ENCODE measurements at places on chromosomes 12 and 14.

DNA sequence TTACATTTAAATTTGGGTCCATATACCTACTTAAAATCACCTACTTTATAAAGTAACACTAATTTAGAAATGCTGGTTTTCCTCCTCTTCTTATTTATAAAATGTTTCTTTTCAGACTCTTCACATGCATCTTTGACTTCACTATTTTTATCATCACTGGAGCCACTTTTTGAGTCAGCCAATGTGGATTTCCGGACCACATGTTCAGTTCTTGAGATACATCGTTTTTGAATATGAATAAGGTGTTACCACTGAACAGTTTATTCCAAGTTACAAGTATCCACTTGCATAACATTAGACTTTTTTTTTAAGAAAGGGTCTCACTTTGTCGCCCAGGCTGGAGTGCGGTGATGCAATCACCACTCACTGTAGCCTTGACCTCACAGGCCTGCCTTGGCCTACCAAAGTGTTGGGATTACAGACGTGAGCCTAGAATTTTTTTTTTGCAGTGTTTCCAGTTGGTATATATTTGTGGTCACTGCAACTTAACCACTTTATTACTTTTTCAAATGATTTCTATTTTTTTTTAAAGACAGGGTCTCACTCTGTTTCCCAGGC lies 5.7 kb downstream of the FNTB start:
- H3K36me3 ChIP-seq: no peaks in the 10 kb centered on the region
- DNase-seq: no peak
- no peaks in the 10 kb centered on the region for H3K27me3 ChIP-seq

- H3K27me3 ChIP-seq: no peaks in the 10 kb centered on the region
- H3K4me3 ChIP-seq: no peak overlapping the region
- no peaks in the 10 kb centered on the region for H3K4me1 ChIP-seq
- peak; percentile 1 for DNase-seq
These were observed 178.3 kb downstream of the PRKD1 start for GRCh38 chr14:29749327-29749726.

DNA sequence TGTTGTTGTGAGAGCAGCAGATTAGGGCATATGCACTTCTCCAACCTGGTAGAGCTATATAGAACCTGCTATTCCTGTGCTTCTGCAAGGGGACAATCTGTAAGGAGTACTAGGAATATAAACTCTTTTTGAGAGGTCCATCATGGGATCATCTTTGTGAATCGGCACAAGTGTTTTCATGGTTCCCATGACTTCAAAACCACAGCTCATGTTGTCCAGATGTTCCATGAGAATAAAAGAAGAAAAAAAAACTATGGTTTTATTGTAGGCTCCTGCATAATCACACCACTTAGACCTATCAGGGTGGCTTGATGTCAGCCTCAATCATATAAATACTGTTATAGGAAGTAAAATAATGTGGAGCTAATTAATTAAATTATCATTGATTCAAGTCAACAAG lies 311.4 kb upstream of the ATP2B1 start:
- H3K4me3 ChIP-seq: no peak overlapping the region
- no peak overlapping the region for H3K27ac ChIP-seq
- no peaks in the 10 kb centered on the region for H3K27me3 ChIP-seq
- no peak for DNase-seq
- H3K36me3 ChIP-seq: no peaks in the 10 kb centered on the region

- H3K36me3 ChIP-seq: no peaks in the 10 kb centered on the region
- no peaks in the 10 kb centered on the region for H3K4me1 ChIP-seq
- no peak overlapping the region for H3K4me3 ChIP-seq
- H3K27me3 ChIP-seq: no peaks in the 10 kb centered on the region
- no peak overlapping the region for H3K27ac ChIP-seq
These were observed 208.9 kb downstream of the SYT1 start for GRCh38 chr12:79073506-79073905.

GRCh38 chr12:118472940-118473339 lies 96.6 kb downstream of the SUDS3 start:
- H3K4me1 ChIP-seq: no peaks in the 10 kb centered on the region
- DNase-seq: no peak
- no peak overlapping the region for H3K27ac ChIP-seq
- H3K4me3 ChIP-seq: no peak overlapping the region

- DNase-seq: no peak
- H3K4me1 ChIP-seq: no peaks in the 10 kb centered on the region
- peaks cover 3% of the 10 kb centered on the region for H3K27me3 ChIP-seq
- no peak overlapping the region for H3K27ac ChIP-seq
These were observed 194.8 kb downstream of the CACNA1C start for GRCh38 chr12:2247596-2247995.

DNA sequence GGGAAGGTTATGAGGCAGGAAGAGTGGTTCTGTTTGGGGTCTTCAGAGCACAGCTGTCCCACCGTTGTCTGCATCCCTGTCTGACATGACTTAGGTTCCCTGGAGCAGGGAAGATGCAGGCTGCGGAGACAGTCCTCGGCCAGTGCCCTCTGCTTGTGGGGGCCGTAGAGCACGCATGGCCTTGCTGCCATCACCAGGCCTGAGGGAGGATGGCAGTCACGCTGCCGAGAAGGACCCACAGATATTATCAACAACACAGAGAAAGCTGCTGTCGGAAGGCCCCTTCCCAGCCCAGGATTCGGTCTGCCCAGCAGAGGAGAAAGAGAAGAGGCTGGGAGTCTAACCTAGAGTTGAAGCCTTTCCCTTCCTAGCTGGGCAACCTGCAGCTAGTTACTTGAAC lies 35.0 kb downstream of the ERH start:
- no peaks in the 10 kb centered on the region for H3K4me1 ChIP-seq
- H3K27ac ChIP-seq: no peak overlapping the region
- no peak for DNase-seq
- no peak overlapping the region for H3K4me3 ChIP-seq

- H3K36me3 ChIP-seq: no peaks in the 10 kb centered on the region
- no peak for DNase-seq
These were observed 57.9 kb downstream of the E2F7 start for GRCh38 chr12:77007476-77007875.

DNA sequence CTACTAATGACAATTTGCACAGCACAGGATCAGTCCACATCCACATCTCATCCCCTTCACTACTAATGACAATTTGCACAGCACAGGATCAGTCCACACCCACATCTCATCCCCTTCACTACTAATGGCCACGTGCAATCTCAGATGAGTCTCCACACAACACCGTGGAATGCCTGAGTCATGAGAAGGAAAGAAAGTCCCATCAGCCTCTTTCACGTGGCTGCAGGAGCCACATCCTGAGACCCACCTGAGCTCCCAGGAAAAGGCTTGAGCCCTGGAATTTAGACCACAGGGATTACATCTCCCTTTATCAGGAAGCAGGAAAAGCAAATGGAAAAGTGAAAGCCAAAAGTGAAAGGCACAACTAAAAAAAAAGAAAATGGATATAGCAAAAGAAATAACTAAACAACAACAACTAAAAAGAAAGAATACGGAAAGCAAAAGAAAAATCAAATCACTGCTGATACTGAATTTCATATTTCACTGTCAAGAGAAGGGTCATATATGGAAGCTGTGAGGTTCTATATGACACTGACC lies 1300.5 kb downstream of the TMEM121 start:
- H3K27ac ChIP-seq: no peak overlapping the region
- H3K4me3 ChIP-seq: no peak overlapping the region
- DNase-seq: no peak

- no peak overlapping the region for H3K4me3 ChIP-seq
- no peaks in the 10 kb centered on the region for H3K27me3 ChIP-seq
- no peak overlapping the region for H3K27ac ChIP-seq
- H3K4me1 ChIP-seq: no peaks in the 10 kb centered on the region
- no peaks in the 10 kb centered on the region for H3K36me3 ChIP-seq
These were observed 408.9 kb upstream of the FBXO33 start for GRCh38 chr14:39841088-39841487.

DNA sequence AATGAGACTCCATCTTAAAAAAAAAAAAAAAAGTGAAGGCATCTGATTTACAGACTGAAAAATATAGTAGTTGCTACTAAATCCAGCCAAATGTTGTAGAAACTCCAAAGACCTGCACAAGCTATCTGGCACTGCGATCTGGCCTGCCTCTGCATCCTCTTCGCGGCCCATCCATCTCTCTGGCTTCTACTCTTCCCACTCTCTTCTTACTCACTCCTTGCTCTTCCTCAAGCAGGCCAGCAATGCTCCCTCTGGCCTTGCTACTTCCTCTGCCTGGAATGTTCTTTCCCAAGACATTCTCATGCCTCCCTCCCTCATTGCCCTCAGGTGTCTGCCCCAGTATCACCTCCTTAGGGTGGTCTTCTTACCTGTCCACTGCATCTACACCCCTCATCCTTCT lies 9.7 kb upstream of the CRY1 start:
- no peak overlapping the region for H3K27ac ChIP-seq
- H3K4me3 ChIP-seq: no peak overlapping the region
- no peaks in the 10 kb centered on the region for H3K27me3 ChIP-seq
- H3K36me3 ChIP-seq: no peaks in the 10 kb centered on the region
- no peak for DNase-seq

DNA sequence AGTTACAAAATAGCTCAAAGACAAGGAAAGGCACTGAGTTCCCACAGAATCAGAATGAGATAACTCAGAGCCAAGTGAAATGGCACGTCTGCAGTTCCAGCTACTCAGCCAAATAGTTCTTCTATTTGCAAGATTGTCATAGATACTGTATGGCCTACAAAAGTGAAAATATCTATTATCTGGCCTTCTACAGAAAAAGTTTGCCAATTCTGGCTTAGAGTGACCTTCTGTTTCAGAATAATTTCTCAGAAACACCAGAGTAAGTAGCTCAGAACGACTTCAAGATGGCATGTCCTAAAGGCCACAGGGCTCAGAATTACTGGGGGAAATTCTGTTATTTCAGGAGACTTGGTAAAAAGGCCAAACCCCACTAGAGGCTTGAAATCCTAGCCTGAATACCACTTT lies 10.7 kb upstream of the RTRAF start:
- no peak for DNase-seq
- H3K4me3 ChIP-seq: no peak overlapping the region
- no peaks in the 10 kb centered on the region for H3K4me1 ChIP-seq
- H3K36me3 ChIP-seq: no peaks in the 10 kb centered on the region
- no peak overlapping the region for H3K27ac ChIP-seq
- peaks cover 3% of the 10 kb centered on the region for H3K27me3 ChIP-seq

DNA sequence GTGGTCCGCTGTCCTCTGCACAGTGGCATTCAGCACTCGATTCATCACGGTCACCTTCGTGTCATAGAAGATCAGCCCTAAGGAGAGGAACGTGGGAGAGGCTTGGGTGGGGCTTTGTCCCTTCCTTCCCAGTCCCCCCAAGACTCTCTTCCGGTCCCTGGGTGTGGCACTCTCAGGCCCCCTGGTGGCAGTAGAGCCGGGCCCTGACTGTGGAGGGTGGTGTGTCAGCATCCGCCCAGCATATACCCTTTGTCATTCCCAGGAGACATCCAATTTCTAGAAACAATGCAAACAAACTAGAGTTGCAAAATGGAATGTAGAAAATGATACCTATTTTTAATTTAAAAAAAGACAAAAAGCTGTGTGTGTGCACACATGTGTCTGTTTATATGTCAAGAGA lies 45.0 kb downstream of the TRAFD1 start:
- DNase-seq: peak; percentile 80
- peaks cover 29% of the 10 kb centered on the region for H3K36me3 ChIP-seq
- no peaks in the 10 kb centered on the region for H3K27me3 ChIP-seq
- no peak overlapping the region for H3K27ac ChIP-seq
- H3K4me1 ChIP-seq: peaks cover 25% of the 10 kb centered on the region

- no peak overlapping the region for H3K27ac ChIP-seq
- no peak for DNase-seq
- H3K36me3 ChIP-seq: no peaks in the 10 kb centered on the region
- H3K4me3 ChIP-seq: no peak overlapping the region
- peaks cover 66% of the 10 kb centered on the region for H3K4me1 ChIP-seq
- H3K27me3 ChIP-seq: no peaks in the 10 kb centered on the region
These were observed 52.3 kb upstream of the DLK1 start for GRCh38 chr14:100674428-100674827.

GRCh38 chr14:71474301-71475265 lies 457.6 kb upstream of the RGS6 start:
- no peak for DNase-seq
- no peaks in the 10 kb centered on the region for H3K27me3 ChIP-seq
- H3K27ac ChIP-seq: no peak overlapping the region

DNA sequence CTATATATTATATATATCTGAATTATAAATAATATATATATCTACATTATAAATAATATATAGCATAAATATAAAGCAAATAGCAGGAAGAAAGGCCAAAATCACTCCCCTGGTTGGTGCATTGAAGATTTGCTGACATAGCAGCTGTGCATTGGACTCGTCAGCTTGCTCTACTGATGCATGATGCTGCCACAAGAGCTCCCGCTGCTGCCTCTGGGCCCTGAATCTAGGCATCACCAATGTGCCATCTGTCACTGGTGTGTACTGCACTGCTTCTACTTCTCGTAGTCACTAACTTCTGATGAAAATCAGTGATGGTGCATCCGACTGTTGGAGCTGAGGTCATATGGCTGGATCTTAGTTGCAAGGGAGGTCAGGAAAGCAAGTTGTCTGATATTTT lies 205.0 kb downstream of the ADAMTS20 start:
- no peaks in the 10 kb centered on the region for H3K4me1 ChIP-seq
- DNase-seq: no peak
- no peak overlapping the region for H3K27ac ChIP-seq
- H3K36me3 ChIP-seq: no peaks in the 10 kb centered on the region
- H3K27me3 ChIP-seq: no peaks in the 10 kb centered on the region

GRCh38 chr14:77542421-77543239 lies 44.0 kb upstream of the ISM2 start:
- no peaks in the 10 kb centered on the region for H3K4me1 ChIP-seq
- peaks cover 17% of the 10 kb centered on the region for H3K36me3 ChIP-seq
- no peak overlapping the region for H3K4me3 ChIP-seq
- H3K27me3 ChIP-seq: no peaks in the 10 kb centered on the region
- no peak for DNase-seq

- peak overlapping the region; percentile 77 for H3K4me3 ChIP-seq
- peaks cover 13% of the 10 kb centered on the region for H3K4me1 ChIP-seq
- peak overlapping the region; percentile 60 for H3K27ac ChIP-seq
These were observed 745 bp upstream of the NAA30 start for GRCh38 chr14:57389646-57390036.

- peak; percentile 20 for DNase-seq
- H3K27me3 ChIP-seq: peaks cover 20% of the 10 kb centered on the region
- H3K4me1 ChIP-seq: no peaks in the 10 kb centered on the region
- H3K27ac ChIP-seq: no peak overlapping the region
- no peak overlapping the region for H3K4me3 ChIP-seq
These were observed 91.8 kb upstream of the RIC8B start for GRCh38 chr12:106682594-106683234.

DNA sequence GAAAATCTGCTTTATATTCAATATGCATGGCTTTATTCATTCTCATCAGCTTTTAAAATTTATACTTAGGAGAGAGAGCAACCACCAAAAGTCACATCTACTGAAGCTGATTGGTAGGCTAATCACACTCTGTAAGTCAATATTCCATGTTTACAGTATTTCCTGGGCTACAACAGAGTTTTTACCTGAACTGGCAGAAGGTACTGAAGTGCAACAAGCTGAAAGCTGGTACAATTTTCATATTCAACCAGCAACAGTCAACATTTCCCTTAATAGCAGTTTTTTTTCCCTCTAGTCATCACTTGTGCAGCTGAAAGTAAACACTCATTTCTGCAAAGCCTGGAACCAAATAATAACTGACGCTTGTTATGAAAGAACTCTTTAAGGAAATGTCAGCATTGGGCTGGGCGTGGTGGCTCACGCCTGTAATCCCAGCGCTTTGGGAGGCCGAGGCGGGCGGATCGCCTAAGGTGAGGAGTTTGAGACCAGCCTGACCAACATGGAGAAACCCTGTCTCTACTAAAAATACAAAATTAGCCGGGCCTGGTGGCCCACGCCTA lies 12.9 kb downstream of the BRAP start:
- H3K27ac ChIP-seq: no peak overlapping the region
- no peaks in the 10 kb centered on the region for H3K27me3 ChIP-seq
- no peak overlapping the region for H3K4me3 ChIP-seq
- no peak for DNase-seq
- no peaks in the 10 kb centered on the region for H3K4me1 ChIP-seq

Measured in K562 (cell line).